Stimulated activated CD8-positive, alpha-beta memory T cell treated with anti-CD3 and anti-CD28 coated beads, Interleukin-2, amount 100 ng/mL, for 48 hours (primary cell): ENCODE measurements at places on chromosomes 4 and X.

- no peak for DNase-seq
Observed at GRCh38 chr4:112938461-112939058, 110.9 kb upstream of the ANK2 start.

GRCh38 chrX:40358994-40359393, 221.8 kb upstream of the ATP6AP2 start:
- DNase-seq = no peak

DNA sequence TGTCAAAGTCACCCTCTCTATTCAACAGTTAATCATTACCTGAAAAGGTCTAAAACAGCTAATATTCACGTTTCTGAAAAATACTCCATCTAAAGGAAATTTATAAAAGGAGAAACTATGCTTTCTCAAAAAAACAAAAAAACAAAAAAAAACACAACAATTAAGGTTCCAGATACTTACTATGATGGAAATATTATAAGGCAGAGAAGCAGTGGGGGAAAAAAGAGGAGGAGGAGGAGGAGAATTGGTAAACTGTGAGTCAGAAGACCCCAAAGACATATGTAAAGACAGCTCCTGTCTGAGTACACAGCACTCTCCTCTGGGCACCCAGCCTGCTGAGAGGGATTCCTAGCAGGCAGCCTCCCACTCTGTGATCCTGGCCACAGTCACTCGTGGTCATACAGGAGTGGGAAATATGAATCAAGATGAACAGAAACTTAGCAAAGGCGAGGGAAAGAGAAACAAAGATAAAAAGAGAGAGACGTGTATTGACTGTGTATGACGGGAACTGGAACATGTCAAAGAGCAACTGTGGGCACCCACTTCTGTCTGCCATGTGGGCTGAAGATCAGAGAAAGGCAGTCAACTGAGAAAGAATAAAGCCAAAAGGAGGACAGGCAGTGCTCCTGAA, 12.5 kb downstream of the KLHL15 start:
- DNase-seq = peak; percentile 11

GRCh38 chr4:169854090-169854489, 96.3 kb upstream of the HPF1 start:
- DNase-seq = no peak

DNA sequence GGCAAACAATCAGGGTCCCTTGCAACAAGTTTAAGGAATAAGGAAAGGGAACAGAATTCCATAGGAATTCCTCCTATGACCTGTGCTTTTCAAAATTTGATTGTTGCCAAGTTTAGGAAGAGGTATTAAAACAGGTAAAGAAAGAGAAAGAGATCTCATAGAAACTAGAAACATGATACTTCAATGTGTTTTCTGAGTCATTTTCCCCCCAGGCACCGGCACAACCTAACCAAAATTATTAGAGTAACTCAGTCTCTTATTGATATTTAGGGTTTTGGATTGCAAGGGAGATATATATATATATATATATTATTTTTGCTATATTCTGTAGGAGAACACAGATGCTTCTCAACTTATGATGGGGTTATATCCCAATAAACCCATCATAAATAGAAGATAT, 278.0 kb upstream of the DKK2 start:
- no peak for DNase-seq

DNA sequence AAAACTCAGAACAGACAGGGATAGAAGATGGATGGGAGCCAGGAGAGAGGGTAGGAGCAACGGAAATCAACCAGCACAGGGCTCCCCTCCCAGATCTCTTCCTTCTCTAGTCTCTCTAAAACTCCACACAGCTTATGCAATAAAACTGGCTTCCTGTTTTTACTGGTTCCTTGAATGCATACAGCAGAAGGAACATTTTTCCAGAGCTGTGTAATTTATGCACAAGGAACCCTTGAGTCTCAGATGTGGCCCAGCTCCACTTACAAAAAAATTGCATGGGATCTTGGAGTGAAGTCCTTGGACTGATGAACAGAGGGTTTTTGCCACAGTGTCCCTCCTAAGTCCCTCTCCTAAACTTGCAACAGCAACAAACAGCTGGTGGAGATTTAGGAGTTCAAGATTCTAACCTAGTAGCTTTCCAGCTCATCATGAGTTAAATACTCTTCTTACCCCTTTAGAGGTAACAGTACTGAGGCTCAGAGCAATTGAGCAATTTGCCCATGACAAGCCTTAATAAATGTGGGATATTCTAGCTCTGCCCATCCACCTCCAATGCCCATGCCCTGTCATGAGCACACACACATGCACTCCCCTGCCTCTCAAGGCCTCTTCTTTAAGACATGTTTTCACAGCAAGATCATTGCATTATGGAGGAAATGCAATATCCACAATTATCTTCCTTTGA, 18.4 kb upstream of the CC2D2A start:
- no peak for DNase-seq

GRCh38 chrX:28498658-28499057, 88.6 kb upstream of the IL1RAPL1 start:
- DNase-seq = no peak

GRCh38 chrX:18537524-18537923, 112.1 kb downstream of the CDKL5 start:
- DNase-seq = no peak

- DNase-seq = no peak
Observed at GRCh38 chr4:5300283-5300682, 249.0 kb downstream of the STK32B start.

DNA sequence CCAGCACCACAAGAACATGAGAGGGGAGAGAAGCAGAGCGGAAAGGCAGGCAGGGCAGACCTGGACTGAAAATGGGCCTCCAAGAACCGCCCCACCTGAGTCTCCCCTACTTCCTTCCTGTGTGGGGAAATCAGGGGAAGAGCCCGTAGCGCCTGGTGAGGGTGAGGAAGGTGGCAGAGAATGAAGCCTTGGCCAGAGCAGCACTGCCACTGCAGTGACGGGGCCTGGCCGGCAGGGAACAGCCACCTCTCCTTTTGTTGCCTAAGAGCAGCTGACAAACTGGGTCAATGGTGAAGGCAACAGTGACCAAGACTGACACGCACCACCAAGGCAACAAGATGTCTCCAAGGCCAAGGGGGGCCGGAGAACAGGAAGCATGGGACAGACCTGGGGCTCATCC, 58.4 kb upstream of the CBR4 start:
- DNase-seq = no peak

DNA sequence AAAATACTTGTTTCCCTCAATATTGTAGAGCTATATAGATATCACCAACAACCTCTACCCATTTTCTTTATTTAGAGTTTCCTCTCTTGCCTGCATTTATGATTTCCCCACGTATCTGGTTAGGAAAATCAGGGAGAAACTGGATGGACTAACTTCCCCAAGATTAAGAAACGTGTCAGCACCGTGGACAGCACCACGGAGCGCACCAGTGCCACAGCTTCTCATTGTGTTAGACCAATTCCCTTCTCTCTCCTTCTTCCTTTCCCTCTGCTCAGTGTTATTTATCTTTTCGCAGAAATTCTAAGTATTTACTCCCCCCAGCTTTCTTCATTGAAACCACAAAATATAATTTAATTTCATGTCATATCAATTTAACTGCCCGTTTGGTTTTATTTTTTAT, 568.6 kb upstream of the BOD1L1 start:
- no peak for DNase-seq

DNA sequence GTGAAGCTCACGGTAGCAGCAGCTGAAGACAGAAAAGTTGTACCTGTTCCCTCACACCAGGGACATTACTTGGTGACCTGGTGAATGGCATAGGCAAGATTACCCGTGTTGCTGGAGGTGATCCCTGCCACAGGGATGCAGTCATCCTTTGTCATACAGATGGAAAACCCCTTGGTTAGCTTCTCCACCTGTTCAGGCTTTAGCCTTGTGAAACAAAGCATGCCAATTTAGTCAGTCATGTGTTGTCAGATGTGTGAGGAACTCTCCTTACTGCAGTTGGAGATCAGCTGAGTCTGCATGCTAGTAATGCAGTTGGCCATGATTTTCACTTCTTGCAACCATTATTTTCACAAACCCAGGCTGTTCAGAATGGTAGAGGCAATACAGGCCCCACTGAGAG, 41.0 kb downstream of the AMELX start:
- no peak for DNase-seq

GRCh38 chrX:134137341-134137740, 99.6 kb upstream of the CCDC160 start:
- DNase-seq = no peak

DNA sequence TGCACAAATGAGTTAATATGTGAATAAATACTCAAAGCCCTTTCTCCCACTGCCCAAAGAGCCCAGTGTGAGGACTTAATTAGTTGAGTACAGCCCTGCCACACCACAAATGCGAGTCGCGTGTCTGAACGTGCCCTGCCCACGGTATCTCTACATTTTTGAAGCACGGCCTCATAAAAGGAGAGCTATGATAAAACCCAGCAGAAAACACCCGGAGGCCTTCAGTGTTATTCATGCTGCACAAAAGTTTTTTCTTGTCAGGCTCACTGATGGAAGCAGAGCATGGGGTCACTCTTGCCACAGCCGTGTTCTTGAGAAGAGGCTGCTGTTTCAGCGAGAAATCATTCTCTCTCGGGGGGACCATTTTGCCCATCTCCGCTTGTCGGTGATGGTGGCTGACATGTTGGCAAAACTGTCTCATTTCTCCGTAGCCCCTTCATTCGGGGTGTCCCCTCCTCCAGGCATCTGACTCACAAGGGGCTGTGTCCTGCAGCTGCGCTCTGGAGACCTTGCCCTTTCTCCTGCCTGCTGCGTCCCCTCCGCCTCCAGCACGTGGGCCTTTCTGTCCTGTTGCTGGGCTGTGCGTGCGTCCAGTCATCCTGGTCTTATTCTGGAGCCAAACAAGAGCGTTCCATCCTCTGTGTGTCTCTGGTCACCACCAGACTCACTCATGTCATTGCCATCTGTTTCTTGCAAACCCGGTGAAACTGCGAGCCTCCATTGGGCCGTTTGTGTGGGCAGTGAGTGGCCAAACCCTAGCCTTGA, 88.8 kb downstream of the SORCS2 start:
- no peak for DNase-seq

GRCh38 chr4:26192899-26193869, 127.6 kb upstream of the RBPJ start:
- no peak for DNase-seq

DNA sequence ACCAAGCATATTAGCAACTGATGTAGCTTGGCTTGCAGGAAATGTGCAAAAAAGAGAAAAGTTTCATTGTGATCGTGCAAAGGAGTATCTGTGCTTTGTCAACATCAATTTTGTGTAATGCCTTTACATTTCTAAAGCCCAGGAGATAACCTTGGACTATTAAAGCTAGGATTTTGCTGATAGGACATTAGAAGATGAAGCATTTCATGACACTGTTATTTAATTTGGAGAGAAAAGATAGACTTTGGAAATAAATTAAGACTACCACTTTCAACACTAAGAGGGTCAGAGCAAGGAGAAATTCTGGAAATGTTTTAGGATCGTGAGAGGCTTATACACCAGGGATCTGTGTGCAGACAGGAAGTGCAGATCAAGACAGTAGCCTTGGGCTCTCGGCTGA, 120.6 kb upstream of the MID1 start:
- DNase-seq = no peak

GRCh38 chrX:71870208-71871098, 40.2 kb upstream of the NHSL2 start:
- DNase-seq = no peak

DNA sequence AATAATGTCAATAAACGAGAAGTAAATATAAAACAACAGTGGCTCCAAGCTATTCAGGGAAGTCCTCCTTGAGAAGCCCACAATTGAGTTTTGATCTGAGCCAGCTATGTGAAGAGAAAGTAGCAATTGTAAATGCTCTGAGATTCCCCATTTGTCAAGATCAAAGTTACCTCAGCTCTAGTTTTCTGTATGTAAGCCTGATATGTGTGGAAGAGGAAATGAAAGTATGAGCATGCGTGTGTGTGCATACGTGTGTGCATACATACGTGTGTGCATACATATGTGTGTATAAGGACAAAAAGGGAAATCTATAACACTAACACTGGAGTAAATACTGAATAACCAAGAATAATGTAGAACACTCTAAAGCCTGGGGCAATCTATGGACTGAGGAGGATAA, 130.3 kb downstream of the SCFD2 start:
- DNase-seq = no peak

GRCh38 chrX:110327336-110327735, 9.5 kb upstream of the AMMECR1 start:
- no peak for DNase-seq

- no peak for DNase-seq
Observed at GRCh38 chrX:155046129-155046810, 19.6 kb downstream of the FUNDC2 start.

GRCh38 chr4:155638195-155638965, 28.3 kb upstream of the GUCY1A1 start:
- no peak for DNase-seq

- no peak for DNase-seq
Observed at GRCh38 chrX:17637235-17637634, 100.1 kb upstream of the SCML1 start.

GRCh38 chrX:7852166-7852565, 9.2 kb downstream of the VCX start:
- no peak for DNase-seq

- DNase-seq = no peak
Observed at GRCh38 chrX:68574240-68574639, 73.2 kb upstream of the STARD8 start.

DNA sequence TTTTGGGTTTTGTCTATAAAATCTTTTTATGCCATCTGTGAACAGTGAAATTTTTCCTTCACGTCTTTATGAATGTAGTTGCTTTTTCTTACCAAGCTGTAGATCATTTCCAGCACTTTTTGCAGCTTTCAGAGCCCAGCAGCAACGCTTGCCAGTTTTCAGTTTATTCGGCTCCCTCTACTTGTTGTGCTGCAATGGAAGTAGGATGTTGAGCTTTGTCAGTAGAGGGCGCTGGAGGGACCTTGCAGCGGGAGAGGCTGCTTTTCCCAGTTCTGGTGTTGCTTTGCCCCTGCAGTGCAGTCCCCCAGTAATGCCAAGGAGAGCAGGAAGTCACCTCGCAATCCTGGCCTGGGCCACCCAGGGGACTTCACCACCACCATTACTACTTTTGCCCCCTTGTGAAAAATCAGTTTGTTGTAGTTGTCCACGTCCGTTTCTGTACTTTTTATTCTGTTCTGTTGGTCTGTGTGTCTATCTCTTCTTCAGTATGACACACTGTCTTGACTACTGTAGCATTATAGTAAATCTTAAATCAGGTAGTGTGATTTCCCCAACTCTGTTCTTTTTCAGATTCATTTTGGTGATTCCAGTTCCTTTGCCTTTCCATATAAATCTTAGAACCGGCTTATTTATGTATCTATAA, 21.8 kb downstream of the CMC4 start:
- peak; percentile 20 for DNase-seq

DNA sequence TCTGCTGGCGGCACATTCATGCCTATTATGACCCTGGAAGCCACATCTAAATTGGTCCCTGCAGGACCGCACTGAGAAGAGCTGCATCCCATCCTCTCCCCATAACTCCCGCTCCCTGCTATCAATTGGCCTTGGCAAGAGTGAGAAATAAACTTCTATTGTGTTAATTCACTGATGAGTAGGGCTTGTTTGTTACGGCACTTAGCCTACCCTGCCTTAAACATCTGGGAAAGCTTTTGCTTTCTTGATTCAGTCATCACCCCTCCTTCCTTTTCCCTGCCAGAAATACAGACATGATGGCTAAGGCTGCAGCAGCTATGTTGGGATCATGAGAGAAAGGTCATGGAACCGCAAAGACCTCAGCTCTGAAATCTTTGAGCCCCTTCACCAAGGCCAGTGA, 36.5 kb downstream of the SUPT20HL2 start:
- DNase-seq = no peak

- DNase-seq = no peak
Observed at GRCh38 chrX:54484666-54485065, 11.4 kb downstream of the FGD1 start.

- no peak for DNase-seq
Observed at GRCh38 chr4:2931512-2932301, 31.5 kb downstream of the NOP14 start.
